NCI-H1694 treated with DMSO at 0.1 percent for 48 hours (cell line): ENCODE measurements at places on chromosomes 3 and 15.

- no peak for DNase-seq
Measured at GRCh38 chr3:150635076-150635475, 32.0 kb downstream of the SELENOT start.

GRCh38 chr3:135860761-135861160 lies 104.8 kb upstream of the PPP2R3A start:
- DNase-seq: no peak

DNA sequence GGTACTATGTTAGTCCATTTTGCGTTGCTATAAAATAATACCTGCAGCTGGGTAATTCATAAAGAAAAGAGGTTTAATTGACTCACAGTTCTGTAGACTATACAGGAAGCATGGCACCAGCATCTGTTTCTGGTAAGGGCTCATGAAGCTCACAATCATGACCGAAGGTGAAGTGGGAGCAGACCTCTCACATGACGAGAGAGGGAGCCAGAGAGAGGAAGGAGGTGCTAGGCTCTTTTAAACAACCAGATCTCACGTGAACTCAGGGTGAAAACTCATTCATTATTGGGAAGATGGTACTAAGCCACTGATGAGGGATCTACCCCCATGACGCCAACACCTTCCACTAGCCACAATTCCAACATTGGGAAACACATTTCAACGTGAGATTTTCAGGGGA lies 301.7 kb upstream of the MDFIC2 start:
- DNase-seq: peak; percentile 1

DNA sequence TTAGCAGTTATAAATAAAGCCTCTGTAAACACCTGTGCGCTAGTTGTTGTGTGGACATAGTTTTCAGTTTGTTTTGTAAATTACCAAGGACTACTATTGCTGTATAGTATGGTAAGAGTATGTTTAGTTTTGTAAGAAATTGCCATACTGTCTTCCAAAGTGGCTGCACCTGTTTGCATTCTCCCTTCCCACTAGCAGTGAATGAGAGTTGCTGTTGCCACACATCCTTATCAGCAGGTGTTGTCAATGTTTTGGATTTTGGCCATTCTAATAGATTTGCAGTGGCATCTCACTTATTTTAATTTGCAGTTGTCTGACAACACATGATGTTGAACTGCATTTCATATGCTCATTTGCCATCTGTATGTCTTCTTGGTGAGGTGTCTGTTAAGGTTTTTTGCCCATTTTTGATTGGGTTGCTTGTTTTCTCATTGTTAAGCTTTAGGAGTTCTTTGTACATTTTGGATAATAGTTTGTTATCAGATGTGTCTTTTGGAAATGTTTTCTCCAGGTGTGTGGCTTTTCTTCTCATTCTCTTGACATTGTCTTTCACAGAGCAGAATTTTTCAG lies 14.9 kb downstream of the TCAIM start:
- no peak for DNase-seq

DNA sequence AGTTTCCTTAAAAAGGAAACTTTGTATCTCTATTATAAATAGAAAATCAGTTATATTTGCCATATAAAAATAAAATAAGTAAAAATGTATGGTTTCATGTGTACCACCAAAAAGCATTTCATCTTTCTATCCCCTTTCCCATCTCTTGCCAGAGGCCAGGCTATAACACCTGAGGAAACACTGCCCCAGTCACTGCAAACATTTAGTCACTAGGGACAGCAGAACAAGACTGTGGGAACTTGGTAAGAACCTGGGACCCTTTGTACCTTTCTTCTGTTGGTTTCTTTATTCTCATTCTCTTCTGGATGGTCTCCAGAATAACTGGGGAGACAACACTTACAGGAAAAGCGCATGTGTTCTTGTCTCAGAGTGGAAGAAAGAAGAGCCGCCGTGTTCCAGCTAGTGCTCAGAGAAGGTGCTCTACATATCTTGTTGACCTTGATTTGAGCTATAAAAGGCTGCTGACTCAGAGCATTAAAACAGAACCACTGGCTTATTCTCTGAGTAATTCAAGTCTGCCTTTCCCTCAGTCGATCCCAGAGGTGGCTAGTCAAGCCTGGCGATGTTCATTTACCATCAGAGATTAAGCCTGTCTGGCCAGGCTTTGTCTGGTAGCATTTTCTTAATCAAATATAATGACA lies 361.6 kb downstream of the RBMS3 start:
- no peak for DNase-seq

DNA sequence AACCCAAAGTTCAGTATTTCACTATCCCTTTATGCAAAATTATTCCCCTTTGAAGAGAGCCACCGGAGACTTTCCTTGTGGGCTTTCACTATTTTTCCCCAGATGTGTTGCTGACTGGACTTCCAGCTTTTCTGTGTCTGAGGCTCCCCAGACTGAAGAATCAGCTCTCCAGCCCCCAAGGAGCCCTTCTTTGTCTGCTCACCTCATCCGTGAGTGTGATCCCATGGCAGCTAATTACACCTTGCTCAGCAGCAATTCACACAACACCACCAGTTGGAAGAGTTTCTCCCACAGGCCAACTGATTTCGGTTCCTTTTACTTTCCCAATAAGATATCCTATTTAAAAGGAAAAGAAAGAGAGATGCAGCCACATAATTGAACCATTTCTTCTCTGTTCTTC lies 249.5 kb upstream of the TRIM42 start:
- DNase-seq: no peak

GRCh38 chr15:96234109-96234892 lies 96.2 kb upstream of the NR2F2 start:
- no peak for DNase-seq

DNA sequence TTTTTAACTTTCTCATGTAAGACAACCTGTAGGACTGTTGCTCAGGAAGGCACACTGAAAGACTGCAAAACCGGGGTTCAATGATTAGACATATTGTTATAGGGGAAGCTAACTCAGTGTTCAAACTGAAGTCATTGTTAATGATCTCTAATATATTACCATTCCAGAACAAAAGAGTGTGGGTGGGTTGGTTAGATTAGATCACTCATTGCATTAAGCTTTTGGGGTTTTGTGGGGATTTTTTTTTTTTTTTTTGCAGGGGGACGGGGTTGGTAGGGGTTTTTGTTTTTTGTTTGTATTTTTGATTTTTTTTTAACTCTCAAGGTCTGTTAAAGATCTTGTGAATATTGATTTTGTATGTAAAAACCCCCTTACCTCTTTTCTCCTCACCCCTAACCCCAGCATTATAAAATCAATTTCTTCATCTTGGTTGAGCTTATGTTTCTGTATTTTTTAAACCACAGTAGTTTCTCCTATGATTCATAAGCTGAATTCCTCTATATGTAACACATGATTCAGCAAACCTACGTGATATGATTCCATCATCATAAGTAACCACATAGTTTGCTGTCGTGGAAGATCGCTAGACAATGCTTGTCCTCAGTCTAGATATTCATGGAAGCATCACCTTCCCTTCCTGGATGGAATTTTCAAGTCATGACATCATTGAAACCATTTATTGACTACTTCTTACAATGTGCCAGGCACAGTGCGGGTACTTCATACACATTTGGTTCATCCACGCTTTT lies 544.1 kb upstream of the MDFIC2 start:
- DNase-seq: no peak

DNA sequence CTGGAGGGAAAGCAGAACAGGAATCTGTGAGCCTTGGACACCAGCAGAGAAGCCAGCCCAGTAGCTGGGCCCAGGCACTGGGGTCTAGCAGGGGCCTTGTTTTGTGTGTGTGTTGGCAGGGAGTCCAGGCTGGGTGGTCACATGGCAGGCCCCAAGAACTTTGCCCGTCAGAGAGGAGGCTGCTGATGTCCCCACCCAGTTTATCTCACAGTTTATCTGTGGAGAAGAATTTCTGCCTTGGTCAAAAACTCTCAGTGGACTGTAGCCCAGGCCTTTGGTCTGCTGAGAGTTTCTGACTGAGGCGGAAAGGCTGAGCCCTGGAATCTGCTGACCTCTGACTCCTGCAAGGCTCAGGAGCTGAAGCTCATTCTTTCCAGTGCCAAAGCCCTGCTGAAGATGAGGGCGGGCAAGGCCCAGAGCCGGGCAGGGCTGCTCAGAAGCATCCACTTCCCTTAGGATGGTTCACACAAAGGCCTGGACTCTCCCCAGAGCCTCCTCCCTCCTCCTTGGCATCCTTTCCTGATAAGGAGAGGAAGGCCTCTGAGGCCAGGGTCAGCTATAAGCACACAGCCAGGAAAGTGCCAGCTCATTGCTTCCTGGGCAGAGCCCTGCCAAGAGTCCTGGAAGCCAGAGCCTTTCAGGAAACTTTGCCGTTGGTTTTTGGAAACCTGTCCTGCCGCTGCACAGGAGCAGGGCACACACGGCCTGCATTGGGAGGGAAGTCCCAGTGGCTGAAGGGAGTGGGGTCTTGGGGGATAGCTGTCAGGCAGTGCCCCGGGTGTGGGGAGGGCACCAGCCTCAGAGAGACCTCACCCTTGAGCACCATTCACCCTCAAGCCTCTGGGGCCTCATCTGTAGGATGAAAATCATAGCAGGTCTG lies 37.2 kb upstream of the SLCO2A1 start:
- no peak for DNase-seq

DNA sequence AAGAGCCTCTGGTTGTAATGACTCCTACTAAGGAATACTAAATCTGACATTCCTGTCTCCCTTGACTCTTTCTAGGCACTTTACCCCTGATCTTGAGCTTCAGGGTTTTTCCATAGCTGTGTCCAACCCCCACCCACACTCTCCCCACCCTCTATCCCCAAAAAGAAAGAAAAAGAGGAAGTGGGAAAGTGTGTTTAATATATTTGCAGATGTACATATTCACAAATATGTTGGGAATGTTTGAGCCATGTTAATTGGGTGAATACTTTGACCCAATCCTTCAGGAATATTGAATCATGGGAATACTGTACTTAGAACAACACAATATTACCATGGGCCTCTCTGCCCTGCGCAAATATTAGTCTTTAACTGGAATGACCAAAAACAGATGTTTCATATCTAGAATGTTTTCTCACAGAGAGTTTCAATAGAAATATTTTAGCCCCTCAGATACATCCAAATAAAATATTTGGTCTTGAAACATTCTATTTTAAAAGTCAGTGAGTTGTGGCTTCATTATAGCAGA lies 19.8 kb upstream of the PFN2 start:
- no peak for DNase-seq

- DNase-seq: no peak
Measured at GRCh38 chr3:53191836-53192480, 30.9 kb downstream of the PRKCD start.

GRCh38 chr3:50652709-50653108 lies 22.0 kb upstream of the DOCK3 start:
- DNase-seq: no peak

GRCh38 chr3:146262371-146263110 lies 11.6 kb upstream of the PLSCR4 start:
- no peak for DNase-seq

DNA sequence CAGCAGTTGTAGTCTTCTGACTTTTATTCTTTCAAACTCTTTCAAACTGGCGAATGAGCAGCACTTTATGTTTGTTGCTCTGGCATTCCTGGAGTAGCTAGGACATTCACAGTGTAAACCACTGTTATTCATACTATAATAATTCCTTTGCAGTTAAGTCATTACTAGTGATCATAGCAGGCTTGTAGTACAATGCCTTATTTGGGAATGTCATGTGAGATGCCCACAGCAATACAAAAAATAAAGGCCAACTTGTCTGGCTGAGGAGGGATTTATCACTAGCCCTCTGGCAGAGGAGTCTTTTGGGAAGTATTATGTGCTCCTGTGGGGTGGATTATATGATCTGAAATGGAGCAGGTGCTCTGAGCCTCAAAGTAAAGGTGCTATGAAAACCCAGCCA lies 197.2 kb downstream of the VGLL3 start:
- no peak for DNase-seq

DNA sequence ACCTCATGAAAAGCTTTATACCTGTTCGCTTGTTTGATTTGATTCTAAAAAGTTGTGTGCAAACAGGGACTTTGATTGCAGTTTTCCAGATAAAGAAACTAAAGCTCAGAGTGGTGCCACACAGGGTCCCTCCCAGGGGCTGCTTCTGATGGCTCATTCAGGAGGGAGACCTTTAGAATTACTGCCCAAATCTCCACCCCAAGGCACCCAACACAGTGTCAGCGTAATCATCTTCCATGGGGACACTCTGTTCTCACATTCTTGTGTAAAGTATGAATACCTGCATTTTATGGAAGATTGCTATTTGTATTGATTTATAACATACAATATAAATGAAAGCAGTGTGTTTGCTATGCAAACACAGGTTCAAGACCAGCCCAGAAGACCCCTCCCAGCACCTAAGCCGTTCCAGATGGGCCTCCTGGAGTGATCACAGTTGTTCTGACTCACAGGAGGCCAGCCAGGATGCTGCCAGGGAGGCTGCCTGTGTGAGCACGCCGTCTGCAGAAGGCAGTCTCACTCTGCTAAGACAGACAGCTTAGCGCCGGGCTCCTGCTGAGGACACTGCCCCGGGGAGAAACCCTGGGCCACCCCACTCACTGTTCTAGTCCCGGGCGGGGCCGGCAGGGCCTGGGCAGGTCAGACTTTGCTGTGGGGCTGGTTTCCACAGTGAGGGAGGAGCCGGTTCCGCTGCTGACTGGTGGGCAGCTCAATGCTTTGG lies 185.6 kb downstream of the FAM43A start:
- peak; percentile 85 for DNase-seq

- no peak for DNase-seq
Measured at GRCh38 chr3:105747696-105748095, 121.1 kb downstream of the CBLB start.

DNA sequence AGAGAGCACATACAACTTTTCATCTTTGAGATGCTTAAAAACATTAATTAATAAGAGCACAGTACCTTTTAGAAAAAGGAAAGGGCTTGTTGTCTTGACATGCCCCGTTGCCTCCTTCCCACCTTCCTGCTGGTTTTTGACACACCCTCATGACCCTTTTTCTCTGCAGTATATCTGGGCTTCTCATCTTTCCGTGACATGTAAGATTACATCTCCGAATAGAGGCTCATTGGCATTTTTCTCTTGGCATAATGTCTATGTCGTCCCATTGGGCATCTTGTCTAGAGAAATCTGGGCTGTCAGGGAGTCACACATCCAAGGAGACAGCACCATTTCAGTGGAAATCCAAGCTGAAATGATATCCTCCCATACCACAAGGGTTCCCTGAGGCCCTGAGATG lies 64.1 kb downstream of the LRTM1 start:
- DNase-seq: no peak

- DNase-seq: no peak
Measured at GRCh38 chr3:72142028-72142427, 357.1 kb upstream of the PROK2 start.

DNA sequence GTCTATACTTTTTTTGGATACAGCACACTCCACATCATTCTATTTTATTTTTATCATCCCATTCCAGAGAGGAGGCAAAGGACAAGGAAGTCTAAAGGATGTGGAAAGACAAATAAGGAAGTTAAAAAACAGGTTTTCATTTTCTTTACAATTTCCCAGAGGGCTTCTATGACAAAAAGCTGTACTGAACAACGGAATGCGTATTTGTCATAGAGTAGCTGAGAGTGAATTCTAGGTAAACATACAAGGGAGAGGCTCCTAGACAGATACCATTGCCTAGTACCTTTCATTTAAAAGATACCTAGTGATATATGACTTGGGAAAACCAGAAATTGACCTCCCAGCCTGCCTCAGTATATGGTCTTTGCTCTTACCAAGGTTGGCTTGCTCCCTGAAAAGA lies 341.7 kb downstream of the FHIT start:
- no peak for DNase-seq
